ENCODE measurements at places on chromosomes 5 and 9.

GRCh38 chr9:113585555-113585954, 122.0 kb downstream of the RGS3 start:
- no peak for DNase-seq

DNA sequence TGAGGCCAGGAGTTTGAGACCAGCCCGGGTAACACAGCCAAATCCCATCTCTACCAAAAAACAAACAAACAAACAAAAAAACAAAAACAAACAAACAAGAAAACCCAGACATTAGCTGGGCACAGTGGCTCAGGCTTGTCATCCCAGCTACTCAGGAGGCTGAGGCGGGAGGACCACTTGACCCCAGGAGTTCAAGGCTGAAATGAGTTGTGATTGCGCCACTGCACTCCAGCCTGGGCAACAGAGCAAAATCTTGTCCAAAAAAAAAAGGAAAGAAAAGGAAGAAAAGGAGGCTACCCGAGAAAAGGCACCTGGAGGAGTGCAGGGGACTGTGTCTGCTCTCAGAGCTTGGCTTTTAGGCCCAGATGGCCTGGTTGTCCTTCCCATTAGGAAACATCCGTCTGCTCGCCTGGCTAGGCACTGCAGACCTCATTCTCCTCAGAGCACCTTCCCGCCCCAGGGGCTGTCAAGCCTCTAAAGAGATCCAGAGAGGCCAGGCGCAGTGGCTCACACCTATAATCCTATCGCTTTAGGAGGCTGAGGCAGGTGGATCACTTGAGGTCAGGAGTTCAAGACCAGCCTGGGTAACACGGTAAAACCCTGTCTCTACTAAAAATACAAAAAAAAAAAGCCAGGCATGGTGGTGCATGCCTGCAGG, 185.3 kb upstream of the IER5L start:
- no peak for DNase-seq

DNA sequence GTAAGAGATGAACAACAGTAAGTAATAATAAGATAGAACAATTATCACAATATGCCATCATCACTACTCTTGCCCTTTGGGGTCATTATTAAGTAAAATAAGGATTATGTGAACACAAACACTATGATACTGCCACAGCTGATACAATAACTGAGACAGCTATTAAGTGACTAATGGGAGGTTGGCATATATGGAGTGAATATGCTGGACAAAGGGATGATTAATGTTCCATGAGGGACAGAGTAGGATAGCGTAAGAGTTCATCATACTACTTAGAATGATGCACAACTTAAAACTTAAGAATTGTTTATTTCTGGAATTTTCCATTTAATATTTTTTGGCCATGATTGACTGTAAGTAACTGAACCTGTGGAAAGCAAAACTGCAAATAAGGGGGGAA, 16.6 kb downstream of the POU5F2 start:
- DNase-seq: no peak

- DNase-seq: no peak
Measured at GRCh38 chr5:126939887-126940286, 90.5 kb downstream of the MARCHF3 start.

GRCh38 chr9:95642189-95642588, 125.4 kb upstream of the PTCH1 start:
- DNase-seq: no peak

GRCh38 chr9:132980157-132980556, 1.7 kb downstream of the GFI1B start:
- no peak for DNase-seq

DNA sequence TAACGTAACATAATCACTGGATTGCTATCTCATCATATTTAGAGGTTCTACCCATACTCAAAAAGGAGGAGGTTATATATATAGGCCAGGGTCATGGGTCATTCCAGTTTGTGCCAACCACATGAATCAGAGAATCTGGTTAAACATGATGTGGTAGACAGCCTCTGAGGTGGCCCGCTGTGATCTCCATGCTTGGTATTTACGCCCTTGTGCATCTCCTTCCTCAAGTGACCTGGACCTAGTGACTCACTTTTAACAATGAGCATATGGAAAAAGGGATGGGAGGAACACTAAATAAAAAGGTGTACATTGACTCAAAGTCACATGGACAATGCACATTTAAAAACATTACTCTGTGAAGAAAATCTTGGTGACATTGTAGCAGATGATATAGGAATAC, 77.7 kb upstream of the CTNND2 start:
- DNase-seq: no peak

DNA sequence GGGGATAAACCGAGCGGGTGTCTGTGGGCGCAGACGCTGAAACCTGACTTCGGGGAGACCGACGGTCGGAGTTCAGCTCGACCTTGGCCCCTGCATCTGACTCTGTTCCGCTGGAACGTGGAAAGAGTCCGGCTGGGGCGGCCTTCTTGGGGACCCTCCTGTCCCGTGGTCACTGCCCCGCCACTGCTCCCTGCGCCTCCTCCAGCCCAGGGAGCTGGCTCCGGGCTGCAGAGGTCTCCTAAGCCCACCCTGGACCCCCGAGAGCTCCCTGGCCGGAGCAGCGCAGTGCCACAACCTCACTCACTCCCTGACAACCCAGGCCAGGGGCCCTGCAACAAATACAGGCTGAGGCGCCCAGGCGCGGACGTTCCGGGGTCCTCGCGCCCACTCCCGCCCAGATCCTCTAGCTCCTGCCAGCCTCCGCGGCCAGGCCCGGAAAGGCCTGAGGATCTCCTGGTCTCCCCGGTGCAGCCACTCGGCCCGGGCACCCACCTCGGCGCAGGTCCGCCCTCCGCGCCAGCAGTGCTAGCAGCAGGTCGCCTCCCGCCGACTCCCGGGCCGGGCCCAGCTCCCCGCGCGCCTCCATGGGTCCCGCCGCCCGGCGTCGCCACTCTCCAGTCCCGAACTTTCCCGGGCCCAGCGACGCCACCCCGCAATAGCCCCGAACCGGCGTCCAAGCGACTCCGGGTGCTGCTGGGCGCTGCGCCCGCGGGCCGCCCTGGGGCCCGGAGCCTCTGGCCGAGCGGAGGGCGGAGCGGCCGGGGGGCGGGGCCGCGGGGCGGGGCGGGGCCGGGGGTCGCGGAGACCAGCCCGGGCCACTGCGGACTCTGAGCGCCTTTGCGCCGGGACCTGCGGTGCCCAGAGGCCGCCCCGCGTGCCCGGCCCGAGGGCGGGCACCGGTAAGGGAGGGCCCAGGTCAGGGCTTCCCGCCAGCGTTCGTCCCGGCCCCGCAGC, 2.2 kb downstream of the LHX3 start:
- no peak for DNase-seq

- DNase-seq: no peak
Measured at GRCh38 chr9:95627802-95628201, 111.0 kb upstream of the PTCH1 start.

GRCh38 chr9:115132648-115133047, 14.7 kb upstream of the TNC start:
- DNase-seq: no peak

- no peak for DNase-seq
Measured at GRCh38 chr5:93072831-93073459, 508.1 kb downstream of the NR2F1-AS1 start.

DNA sequence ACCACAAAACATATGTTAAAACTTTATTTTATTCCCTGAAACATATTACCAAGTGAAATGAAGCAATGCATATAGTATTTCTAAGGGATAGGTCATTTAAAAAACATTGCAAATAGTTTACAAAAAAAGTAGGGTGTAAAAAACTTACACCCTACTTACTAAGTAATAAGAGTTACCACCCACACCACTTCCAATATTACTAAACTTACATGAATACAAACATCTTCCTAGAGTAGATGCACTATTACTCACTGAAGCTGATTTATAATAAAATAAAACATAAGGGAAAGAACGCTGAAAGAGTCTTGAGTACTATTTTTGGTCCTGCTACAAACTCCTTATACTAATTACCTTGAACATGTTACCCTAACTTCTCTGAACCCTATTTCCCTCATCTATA, 289.4 kb downstream of the HINT1 start:
- DNase-seq: no peak

GRCh38 chr5:57416278-57416994, 66.2 kb downstream of the ACTBL2 start:
- DNase-seq: no peak

- DNase-seq: no peak
Measured at GRCh38 chr5:3742750-3743149, 147.1 kb downstream of the IRX1 start.

DNA sequence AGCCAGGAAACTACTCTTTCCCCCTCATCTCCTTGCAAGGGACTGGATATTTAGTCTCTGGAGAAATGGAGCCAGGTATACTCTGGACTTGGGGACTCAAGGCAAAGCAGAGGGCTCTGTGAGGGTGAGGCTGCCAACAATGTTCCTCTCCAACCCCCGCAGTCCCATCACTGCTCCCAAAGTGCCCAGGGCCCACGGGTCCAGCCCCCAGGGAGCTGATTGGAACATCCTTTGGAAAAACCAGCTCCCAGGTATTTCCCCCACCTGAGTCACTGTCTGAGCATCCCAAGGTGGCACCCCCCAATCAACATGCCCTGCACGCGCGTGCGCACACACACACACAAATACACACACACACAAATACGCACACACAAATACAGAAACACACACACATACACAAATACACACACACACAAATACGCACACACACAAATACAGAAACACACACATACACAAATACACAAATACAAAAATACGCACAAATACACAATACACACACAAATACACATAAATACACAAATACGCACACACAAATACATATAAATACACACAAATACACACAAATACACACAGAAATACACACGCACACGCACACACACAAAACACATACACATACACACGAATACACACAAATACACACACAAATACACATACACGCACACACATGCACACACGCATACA, 137.4 kb downstream of the DAB2IP start:
- DNase-seq: no peak

GRCh38 chr5:1553539-1554409, 30.0 kb upstream of the LPCAT1 start:
- DNase-seq: no peak

DNA sequence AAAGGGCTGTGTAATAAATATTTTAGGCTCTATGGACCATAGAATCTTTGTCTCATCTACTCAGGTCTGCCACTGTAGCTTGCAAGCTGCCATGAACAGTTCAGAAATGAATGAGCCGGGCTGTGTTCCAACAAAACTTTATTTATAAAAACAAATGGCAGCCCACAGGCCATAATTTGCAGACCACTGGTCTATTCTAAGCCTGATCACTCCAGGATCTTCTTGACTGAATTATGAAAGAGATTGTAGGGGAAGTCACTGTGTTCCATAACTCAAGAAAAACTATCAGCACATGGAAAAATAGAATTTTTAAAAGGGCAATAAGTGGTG, 11.4 kb upstream of the C1QTNF3 start:
- DNase-seq: no peak

GRCh38 chr9:135302329-135303279, 177.0 kb upstream of the PPP1R26 start:
- DNase-seq: no peak

DNA sequence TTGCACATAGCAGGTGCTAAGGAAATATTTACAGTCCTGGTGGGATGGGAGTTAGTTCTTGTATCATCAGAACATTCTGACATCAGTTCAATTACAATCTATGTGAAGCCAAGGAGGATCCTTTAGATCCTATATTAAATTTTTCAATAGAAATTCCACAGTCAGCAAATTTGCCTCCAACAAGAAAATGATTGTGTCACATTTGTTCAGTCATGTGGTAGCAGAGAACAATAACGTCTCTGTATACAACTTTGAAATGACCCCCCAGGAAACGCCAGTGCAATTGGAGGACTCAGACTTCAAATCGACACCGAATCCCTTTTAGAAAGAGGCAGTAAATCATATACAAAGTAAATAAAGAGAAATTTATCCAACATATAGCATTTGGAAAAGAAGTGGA, 392.1 kb downstream of the DTWD2 start:
- peak; percentile 16 for DNase-seq

GRCh38 chr9:132059361-132059760, 20.3 kb downstream of the MED27 start:
- DNase-seq: no peak

DNA sequence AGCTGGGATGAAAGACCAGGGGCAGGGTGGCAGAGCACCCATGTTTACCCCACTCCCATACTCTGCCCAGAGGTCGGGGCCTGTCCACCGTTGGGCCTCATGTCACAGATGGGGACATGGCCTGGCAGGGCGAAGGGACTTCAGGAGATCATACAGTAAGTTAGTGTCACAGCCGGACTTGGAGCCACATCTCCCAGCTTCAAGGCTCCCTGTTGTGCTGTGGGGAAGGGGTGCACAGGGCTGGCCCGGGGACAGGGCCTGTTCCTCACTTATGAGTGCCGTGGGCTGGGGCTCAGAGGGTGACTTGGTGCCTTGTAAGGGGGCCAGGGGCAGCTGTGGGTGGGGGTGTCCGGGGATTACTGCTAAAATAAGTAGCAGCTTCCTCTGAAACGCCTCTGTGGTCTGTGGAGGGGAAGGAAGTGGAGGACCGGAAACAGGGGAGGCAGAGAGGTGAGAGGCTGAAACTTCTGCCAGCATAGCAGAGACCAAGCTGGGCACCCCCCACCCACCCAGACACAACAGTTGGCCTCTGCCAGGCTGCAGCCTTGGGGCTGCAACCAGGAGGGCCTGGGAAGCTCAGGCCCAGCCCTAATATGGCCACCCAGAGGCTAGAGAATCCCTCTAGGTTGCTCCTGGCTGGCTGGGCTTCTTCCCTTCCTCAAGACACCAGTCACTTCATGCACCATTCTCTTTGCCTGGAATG, 41.1 kb upstream of the NEK6 start:
- DNase-seq: peak; percentile 20

DNA sequence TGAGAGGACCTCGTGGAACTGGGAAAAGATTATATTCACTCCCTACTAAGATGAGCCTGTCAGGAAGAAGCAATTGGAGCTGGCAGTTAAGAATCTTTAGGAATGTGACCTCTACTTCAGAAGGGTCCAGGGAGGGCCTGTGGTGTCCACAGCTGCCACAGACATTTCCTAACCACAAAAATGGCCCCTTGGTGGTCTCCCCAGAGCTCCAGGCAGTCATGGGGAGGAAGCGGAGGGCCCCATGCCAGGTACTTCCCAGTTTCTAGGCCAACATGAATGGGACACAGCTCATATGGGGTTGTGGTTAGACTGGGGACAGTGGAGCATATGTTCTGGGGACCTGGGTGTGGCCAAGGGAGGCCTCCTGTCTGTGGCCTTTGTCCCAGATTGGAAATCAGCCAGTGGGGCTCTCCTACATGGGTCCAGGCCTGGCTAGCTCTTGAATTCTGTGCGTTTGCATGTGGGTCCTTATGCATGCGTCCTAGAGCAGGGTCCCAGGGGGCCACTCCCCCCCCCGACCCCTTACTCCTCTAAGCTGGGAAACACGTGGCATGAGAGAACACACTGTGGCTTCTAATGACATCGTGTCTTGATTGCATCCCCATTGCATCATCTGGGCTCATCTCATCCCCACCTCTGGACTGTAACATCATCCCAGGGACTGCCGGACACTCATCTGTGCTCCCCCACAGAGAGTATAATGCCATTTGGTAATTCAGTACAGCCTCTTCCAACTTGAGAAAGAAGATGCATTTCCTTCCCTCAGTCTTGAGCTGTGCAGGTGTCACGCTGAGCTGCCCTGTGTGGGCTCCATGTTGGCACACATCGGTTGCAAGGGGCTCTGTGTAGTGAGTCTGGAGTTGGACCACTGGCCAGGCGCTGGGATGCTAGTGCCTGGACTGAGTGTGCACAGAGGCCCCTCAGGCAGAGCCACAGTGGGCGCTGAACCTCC, 31.3 kb downstream of the IRF1 start:
- DNase-seq: no peak

GRCh38 chr5:23482642-23483041, 24.8 kb upstream of the PRDM9 start:
- no peak for DNase-seq

GRCh38 chr9:12185856-12186255, 507.3 kb upstream of the TYRP1 start:
- DNase-seq: no peak

Measured in midbrain (tissue), 1 donor.